CD4-positive, alpha-beta T cell treated with Interleukin-12 subunit alpha and Interleukin-12 subunit beta, for 1 hour (primary cell): ENCODE measurements at places on chromosomes 11 and 22.

GRCh38 chr11:44765026-44765595, 38.3 kb downstream of the TSPAN18 start:
- DNase-seq: no peak

DNA sequence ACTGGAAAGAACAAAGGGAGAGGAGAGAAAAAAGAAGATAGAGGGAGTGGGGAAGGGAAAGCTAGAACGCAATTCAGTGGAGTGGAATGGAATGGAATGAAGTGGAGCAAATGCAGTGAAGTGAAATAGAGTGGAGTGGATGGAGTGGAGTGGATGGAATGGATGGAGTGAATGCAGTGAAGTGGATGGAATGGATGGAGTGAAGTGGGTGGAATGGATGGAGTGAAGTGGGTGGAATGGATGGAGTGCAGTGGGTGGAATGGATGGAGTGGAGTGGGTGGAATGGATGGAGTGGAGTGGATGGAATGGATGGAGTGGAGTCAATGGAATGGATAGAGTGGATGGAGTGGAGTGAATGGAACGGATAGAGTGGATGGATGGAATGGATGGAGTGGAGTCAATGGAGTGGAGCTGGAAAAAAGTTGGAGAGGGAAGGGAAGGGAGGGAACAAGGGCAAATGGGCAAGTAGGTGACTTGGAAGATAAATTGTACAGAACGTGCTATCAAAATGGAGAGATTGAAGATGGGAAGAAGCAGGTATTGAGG, 13.9 kb downstream of the IFITM10 start:
- no peak for DNase-seq

DNA sequence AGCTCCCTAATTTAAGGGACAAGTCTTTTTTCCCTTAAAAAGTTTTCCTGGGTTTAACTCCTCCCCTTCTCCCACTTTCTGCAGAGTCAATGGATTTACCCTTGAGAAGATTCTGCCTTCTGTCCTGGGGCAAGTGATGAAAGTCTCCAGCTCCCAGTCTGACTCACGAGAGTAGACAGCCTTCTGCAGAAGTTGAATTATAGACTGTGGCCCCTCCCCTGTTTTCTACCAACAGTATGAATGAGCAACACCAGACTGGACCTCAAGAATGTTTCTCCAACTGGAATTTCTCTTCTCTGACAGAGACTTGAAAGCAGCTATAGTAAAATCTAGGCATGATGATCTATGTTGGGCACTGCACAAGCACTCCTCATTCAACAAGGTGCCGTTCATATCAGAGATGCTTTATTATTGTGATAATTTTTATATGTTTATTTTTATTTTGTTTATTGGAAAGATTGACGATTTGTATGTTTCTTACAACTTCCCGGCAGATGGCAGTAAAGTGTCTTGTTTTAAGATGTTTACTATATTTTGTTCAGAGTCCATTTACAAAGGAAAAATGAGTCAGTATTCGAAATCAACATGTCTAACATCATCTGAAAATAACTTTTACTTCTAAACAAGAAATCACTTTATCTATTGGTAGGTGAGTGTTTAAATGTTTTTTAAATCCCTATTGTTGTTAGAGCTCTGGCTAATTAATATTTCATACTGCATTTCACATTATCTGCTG, 56.6 kb downstream of the LMO2 start:
- peak; percentile 7 for DNase-seq

DNA sequence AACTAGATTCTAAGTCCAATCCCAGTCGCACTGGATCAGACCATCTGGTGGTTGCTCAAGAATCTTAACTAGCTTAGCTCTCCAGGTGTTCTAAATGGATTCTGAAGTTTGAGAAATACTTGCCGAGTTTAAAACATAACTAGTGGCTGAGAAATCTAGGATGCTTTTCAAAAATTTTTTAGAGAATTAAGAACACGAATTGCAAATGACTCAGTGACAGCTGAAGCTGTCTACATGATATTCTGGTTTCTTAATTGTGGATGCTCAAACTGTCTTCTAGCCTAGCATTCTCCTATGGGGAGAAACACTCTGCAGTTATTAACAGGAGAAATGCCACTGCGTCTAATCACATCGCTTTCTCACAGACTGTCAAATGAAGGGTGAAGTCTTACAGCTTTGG, 20.2 kb upstream of the TP53AIP1 start:
- no peak for DNase-seq

DNA sequence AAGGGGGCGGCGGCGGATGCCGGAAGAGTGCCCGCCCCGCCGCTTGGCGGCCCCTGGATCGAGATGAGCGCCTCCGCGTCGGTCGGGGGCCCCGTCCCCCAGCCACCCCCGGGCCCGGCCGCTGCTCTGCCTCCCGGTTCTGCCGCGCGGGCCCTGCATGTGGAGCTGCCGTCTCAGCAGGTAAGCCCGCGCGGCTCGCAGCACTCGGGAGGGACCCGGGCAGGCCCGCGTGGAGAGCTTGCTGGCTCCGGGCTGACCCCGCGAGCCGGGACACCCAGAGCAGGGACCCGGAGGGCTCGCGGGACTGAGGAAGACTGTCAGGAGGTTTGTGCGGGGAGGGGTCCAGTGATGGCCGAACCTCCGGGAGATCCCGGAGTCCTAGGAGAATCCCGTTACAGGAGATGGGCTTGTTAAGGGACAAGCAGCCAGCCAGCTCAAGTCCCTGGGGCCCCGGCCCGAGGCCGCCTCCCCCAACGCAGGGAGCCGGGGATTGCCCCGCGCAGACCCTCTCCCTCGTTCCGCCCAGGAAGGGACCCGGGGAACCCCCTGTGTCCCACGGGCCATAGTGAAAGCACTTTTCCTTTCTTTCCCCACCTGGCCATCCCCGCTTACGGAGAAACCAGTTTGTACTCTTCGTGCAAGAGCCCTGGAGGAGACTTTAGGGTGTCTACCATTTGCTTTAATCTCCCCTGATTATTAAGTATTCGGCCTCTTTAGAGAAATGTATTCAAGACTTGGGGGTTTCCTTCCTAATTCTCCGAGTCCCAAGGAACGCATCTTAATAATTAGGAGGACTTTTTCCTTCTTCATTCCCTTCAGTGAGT, 547 bp downstream of the UVRAG start:
- DNase-seq: peak; percentile 62

DNA sequence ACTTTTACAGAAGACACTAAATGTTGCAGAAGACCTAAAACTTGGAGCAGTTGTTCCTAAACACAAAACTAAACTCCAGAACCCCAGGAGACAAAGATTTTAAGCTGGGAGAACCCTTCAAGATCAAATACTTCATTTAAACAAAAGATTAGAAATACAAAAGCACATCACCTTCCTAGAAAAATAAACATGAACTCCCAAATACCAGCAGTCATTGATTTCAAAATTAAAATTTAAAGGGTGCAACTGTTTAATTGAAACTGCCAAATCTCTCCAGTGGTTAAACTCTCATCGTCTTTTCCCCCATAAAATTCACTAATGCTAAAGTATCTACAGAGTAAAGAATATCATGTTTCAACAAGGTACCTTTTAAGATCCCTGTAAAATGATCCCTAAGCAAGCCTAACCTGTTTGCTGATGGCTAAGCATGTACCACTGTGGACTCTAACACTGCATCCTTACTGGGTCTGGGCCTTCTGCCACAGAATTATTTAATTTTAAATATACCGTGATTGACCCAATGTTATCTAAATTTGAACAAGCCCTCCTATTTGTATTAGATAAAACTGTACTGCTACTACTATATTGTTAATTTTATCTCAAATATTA, 53.7 kb upstream of the CCDC34 start:
- no peak for DNase-seq

DNA sequence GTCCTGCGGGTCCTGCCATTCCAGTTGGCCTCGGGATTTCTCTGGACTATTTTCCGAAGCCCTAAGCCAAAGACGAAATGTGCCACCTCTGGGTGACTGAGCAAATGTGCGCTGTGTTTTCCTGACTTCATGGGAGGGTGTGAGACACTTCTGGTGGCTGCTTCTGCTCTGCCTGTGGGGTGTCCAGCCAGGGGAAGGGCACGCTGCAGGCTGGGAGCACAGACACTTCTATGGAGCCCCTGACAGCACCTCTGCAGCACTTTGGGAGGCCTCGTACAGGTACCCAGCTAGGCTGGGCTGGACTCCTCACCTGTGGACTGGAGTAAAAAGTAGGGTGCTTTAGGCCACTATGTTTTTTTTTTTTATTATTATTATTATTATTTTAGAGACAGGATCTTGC, 17.7 kb downstream of the TANGO2 start:
- no peak for DNase-seq

DNA sequence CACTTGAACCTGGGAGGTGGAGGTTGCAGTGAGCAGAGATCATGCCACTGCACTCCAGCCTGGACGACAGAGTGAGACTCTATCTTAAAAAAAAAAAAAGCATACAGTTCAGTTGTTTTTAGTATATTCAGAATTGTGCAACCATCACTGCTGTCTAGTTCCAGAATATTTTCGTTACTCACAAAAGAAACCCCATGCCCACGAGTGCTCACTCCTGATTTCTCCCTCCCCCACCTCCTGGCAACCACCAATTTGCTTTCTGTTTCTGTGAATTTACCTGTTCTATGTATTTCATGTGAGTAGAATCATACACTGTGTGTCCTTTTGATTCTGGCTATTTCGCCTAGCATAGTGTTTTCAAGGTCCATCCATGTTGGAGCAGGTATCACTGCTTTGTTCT, 24.8 kb downstream of the PTPRJ start:
- peak; percentile 57 for DNase-seq

GRCh38 chr22:19913337-19913936, 28.1 kb upstream of the COMT start:
- no peak for DNase-seq

- no peak for DNase-seq
These were observed 368.6 kb downstream of the TBC1D22A start for GRCh38 chr22:47130883-47131631.

DNA sequence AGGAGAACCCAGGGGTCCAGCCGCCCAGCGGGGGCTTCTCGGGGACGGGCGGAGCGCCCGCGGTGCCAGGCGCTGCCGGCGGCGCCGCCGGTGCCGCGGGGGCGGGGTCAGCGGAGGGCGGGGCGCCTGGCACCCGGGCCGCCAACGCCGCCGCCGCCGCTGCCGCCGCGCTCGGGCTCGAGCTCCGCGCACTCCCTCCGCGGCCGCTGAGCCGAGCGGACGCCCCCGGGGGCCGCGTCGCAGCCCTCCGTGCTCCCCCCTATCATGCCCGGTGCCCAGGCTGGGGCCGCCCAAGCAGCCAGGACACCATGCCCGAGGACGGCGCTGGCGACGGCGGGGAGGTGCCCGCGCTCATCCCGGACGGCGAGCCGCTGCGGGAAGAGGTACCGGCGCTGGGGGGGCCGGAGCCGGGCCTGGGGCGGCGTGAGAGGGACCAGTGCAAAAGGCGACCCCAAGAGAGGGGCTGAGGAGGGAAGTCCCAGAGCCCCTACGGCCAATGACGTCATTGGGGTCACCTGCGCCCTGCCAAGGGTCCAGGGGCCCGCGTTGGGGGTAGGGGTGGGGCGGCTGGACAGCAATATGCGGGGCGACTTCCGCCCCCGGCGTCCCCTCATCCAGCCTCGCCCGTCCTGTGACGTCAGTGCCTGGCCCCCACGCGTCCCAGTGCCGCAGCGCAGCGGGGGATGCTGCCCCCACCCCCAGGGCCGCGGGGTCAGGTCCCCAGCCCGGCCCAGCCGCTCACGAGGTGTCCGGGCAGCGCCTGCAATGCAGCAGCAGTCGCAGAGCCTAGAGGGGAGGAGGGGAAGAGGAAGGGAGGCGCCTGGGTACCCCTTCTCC, at the start of gene TMEM151A:
TMEM151A (plus strand) TSS at position 189 of the 837 bp plus-strand sequence; CDS start at position 309, 120 bp downstream.
- peak; percentile 44 for DNase-seq

DNA sequence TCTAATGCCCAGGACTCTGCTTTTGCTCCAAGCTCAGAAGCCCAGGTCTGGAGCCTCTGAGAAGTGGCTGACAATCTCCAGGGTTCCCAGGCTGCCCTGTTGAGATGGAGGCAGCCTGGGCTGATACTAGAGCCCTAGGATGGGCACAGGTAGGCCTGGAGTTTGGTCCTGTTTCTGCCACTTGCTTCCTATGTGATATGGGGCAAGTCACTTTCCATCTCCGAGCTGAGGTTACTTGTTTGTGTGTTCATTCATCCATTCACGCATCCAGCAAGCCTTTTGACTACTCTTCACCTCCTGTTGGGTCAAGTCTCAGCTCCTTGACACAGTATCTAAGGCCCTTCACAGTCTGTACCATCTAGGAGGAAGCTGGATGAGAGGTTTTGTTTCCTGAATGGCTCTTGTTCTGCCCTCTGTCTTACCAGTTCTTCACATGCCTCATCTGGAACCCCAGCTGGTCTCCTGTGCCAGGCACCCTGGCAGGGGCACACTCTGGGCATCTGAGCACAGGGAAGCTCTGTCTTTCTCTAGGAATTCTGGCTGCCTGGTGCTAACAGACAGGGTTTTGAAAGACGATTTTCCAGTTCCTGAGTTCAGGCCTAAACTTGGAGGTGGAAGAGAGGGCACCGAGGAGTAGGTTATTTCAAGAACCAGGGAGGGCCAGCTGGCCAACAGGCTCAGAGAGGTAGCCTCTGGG, 53.2 kb upstream of the AMPD3 start:
- DNase-seq: no peak

DNA sequence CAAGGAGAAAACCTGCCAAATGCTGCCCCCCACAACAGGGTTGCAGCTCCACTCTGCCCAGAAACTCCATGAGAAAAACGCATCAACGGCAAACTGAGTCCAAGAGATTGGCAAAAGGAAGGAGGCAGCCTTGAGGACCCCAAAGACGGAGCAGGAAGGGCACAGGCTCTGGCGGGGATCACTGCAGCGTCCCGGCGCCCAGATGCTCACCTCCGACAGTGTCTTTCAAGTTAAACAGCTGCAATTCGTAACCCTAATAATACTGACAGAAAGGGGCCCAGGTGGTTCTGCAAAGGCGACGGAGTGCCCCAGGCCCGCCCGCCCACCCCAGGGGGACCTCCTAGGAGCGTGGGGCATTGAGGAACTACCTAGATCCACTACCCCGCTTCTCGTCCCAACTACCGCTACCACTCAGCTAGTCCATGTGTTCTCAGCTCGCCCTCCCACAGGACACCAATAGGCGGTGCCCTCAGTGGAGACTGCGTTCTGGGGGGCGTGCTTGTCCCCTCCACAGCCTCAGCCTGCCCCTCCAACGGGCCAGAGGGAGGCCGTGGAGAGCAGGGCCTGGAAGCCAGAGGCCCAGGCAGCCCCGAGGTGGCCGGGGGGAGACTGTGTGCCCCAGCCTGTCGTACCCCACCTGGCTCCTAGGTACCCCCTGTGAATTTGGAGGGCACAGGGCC, 127.4 kb downstream of the PHF21B start:
- no peak for DNase-seq

DNA sequence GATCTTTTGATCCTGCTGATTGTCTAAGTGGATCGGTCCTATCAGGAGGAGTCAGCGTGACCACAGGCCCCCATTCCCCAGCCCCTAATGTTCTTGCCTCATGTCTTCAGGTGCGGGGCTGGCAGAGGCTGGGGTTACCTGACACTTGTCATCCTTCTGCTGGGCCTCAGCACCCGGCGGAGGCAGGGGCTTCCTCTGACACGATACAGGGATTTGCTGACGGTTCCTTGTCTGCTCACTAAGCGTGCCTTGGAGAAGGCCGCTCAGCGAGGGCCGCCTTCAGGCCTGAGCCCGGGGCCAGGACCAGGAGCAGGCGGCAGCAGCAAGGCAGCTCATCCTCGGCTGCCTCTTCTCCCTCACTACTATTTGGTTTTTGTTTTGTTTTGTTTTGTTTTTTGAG, 45.7 kb upstream of the KCNQ1OT1 start:
- DNase-seq: no peak
